ENCODE measurements at places on chromosomes 12 and 14.
A peak's percentile ranks its signal among the peaks of the same experiment; 100 is the strongest.

DNA sequence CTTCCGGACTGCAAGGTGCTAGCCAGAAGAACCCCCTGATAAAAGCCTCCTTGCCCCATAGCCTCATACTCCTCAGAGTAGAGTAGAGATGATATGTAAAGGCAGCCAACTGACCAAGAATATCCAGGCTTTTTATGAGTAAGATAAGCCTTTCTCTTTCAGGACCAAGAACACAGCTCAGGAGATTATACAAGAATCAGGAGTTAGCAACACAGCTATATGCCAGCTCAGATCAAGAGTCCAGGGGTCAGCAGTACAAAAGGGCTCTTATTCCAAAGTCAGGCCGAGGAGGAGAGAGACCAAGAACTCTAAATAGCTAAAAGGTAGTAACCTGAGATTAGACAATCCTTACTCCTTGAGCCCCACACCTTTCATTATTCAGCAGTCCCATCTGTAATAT lies 135.3 kb downstream of the BTG1 start:
- DNase-seq: no peak

DNA sequence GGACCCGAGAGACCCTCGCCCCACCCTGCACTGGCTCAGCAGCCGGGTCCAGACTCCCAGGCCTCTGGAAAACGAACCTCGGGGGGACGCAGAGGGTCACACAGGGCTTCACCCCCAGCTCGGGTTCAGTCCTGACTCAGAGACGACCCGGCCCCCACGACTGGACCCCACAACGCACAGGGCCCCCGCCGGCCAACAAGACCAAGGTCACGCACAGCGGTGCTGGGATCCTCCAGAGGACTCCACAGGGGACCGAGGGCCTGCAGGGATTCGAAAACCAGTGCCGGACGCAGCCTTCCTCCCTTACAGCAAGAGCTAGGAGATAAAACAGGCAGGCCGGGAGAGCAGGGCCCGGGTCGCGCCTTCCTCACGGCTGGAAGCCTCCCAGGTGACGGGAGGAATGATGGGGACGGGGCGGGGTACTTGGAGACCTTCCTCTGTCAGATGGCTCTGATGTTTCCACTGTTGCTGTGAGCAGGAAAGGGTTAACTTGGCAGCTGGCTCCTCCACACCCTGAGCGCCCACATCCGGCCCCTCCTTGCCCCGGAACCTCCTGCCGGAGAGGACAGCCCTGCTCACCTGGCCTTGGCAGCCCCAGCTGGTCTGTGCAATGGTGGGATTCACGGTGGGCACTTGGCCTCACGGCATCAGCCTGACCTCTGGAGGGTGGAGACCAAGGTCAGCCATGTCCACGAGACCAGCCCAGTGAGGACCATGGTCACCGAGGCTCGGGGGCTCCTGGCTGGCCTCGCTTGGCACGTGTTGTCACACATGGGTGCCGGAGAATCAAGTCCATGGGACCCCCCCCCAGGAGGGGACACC lies 46.2 kb downstream of the GALNT9 start:
- DNase-seq: peak; percentile 29

- no peak for DNase-seq
Measured at GRCh38 chr12:86903159-86903558, 647.0 kb upstream of the MGAT4C start.

DNA sequence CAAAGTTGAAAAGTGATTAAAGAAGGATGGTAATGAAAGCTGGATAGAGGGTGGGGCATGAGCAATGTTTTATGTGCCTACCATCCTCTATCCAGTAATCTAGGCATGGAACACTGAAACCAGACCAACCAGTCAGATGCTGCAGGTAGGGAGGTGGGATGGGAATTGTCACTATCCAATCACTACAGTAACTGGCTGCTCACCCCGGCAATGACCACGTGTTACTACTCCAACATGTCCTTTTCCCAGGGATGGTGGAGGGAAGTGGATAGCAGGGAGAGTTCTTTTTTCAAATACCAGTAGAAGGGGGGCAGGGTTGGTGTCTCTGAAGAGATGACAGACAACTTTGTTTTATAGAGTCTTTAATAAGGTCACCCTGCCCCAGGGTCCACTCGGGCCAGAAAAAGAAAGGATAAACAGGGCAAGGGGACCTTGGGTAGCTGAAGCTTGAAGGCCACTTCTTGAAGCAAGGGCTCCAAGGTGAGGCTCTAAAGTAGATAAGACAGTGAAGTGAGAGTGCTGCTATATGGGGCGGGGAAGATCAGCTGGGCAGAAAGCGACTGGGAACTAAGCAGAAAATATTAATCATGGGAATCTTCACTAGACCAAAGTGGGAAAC lies 14.7 kb upstream of the CDH24 start:
- no peak for DNase-seq

DNA sequence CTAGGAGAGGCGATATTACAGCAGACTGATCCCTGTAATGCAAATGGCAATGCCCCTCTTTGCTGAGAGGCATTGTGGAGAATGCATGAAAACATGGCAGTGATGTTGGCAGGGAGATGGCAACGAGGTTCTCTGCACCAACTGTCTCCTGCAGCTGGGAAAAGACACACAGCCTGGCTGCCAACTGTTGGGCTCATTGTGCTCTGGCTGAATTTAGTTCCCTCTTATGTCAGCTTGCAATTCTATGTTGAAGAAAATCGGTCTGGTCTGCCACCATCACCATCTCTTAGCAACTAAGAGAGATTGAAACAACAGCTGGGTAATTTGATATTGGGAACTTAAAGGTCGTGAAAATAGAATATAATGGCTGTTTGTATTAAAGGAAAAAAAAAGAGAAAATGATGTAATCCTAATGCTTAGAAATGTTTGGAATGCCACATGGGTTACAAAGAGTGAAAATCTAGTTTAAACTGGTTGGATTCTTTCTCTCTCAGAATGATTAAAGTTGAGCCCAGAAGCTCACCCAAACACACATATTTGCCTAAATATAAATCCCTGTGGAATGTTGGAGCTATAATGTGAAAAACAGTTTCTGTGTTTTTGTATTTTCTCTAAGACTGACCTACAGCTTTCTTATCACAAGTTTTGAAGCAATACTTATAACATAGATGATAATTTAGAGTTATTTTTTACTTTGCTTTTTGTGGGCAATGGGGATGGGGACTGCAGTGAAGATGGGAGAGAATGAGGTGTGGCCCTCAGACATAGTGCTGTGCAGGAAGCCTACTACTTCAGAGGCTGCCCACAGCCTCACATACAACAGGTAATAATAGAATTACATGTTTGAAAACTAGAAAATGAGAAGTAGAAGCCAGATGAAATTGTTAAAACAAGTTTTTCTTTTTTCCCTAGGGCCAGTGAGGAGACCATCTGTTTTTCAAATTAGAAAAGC lies 143.7 kb downstream of the AKAP6 start:
- DNase-seq: no peak

DNA sequence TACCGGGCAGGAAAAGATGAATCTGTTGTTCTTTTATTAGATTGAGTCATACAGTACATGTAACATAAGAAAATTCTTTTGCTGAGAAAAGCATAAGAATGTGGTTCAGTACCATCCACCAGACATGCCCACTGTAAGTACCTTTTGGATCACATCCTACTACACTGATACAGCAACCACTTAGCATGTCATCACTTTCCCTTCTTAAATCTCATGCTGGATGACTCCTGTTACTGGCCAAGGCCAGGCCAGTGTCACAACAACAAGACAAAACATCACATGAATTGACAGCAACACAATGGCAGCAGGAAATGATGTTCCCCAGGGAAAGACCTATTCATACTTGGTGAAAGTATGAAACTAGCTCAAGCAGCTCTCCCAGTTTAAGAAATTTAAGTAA lies 46.4 kb downstream of the STXBP6 start:
- DNase-seq: no peak

DNA sequence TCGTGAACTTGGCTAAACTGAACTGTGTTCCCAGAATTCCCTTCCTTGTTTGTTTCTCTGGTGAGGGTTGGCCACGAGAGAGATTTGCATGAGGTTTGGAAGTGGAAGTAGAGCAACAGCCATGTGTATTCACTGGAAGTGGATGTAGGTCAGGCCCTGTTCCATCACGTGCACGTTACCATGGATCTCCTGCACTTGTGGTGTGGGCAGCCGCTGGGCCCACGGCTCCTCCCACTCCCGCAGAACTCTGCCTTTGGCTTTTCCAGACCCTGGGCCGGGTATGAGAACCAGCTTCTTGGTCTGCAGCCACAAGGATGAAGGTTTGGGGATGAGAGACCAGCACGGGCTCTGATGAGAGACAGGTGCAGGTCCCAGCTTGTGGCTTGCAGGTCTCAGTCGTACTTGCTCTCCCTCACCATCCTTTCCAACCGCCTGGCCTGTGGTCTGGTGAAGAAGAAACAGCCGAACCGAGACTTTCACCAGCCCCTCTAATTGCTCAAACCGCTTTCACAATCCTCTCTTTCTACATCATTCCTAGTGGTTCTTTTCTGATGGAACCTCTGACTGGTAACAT lies 94.9 kb downstream of the DUSP16 start:
- DNase-seq: peak; percentile 64

DNA sequence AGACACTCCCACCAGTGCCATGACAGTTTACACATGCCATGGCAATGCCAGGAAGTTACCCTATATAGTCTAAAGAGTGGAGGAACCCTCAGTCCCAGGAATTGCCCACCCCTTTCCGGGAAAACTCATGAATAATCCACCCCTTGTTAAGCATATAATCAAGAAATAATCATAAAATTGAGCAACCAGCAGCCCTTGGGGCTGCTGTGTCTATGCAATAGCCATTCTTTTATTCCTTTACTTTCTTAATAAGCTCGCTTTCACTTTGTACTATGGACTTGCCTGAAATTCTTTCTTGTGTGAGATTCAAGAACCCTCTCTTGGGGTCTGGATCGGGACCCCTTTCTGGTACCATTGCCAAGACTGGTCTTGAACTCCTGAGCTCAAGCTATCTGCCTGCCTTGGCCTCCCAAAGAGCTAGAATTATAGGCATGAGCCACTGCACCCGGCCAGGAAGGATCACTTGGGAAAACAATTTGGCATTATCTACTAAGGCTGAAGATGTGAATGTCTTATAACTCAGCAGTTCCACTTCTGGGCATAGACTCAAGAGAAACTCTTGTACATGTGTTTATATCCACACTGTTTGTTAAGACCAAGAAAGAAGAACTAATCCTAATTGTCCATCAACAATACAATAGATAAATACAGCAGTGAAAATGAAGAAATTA lies 35.9 kb upstream of the CEP83 start:
- no peak for DNase-seq
